ENCODE measurements at places on chromosomes 5 and 9.

- peak; percentile 87 for DNase-seq
Observed at GRCh38 chr5:158174918-158175851, 316.2 kb upstream of the CLINT1 start.

DNA sequence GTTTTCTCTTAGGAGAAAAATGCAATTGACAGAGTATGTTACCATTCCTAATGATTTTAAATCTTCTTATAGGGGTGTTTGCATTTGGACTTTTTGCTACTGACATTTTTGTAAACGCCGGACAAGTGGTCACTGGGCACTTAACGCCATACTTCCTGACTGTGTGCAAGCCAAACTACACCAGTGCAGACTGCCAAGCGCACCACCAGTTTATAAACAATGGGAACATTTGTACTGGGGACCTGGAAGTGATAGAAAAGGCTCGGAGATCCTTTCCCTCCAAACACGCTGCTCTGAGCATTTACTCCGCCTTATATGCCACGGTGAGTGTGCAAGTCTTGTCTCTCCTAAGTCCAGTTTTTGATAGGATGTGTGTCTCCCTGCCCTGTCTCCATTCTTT is 75.7 kb downstream of the BAAT start:
- no peak for DNase-seq

- DNase-seq: no peak
Observed at GRCh38 chr5:57002959-57003485, 51.1 kb upstream of the MIER3 start.

DNA sequence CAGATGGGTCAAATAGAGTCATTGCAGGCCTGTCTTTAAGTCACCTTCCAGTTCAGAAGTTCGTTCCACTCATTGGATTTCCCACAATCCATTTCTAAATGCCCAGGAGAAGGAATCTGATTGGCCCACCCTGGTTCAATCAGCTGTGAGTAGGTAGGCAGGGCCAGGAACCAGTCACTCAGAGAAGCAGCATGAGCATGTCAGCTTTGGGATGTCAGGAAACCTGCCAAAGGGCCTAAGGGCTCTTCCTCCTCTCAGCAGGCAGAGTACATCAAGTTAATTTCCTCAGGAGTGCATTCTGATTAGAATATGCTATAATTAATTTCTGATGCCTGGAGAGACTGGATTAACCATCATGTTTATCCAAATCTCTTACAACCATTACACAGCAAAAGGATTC is 412.9 kb upstream of the CCNH start:
- DNase-seq: no peak

GRCh38 chr5:128587275-128587674 is 49.2 kb upstream of the FBN2 start:
- no peak for DNase-seq

GRCh38 chr5:138157626-138158025 is 18.4 kb upstream of the NME5 start:
- no peak for DNase-seq

DNA sequence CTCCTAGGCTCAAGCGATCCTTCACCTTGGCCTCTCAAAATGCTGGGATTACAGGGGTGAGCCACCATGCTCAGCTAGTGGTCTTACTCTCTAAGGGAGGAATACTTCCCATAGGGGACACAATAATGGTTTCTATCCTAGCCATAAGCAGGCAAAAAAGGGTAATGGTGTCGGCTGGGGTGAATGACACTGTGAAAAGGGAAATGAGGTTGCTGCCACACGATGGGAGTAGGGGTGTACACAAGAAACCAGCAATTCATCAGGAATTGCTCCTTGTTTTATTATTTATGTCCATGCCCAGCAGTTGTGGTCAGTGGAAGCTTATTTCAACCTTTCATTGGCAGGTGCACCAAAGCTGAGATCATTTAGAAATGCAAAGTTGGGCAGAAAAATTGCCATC is 70.3 kb upstream of the ZFR start:
- no peak for DNase-seq

DNA sequence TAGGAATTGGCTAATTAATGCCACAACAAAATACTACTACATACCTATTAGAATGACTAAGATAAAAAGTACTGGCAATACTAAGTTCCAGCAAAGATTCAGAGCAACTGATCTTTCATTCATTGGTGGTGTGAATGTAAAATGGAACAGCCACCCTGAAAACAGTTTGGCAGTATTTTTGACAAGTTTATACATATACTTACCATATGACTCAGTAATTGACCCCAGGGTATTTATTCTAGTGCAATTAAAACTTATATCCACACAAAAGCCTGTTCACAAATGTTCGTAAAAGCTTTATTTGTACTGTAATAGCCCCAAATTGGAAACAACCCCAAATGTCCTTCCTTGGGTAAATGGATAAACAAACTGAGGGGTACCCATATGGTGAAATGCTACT is 270.8 kb upstream of the ACTBL2 start:
- no peak for DNase-seq

DNA sequence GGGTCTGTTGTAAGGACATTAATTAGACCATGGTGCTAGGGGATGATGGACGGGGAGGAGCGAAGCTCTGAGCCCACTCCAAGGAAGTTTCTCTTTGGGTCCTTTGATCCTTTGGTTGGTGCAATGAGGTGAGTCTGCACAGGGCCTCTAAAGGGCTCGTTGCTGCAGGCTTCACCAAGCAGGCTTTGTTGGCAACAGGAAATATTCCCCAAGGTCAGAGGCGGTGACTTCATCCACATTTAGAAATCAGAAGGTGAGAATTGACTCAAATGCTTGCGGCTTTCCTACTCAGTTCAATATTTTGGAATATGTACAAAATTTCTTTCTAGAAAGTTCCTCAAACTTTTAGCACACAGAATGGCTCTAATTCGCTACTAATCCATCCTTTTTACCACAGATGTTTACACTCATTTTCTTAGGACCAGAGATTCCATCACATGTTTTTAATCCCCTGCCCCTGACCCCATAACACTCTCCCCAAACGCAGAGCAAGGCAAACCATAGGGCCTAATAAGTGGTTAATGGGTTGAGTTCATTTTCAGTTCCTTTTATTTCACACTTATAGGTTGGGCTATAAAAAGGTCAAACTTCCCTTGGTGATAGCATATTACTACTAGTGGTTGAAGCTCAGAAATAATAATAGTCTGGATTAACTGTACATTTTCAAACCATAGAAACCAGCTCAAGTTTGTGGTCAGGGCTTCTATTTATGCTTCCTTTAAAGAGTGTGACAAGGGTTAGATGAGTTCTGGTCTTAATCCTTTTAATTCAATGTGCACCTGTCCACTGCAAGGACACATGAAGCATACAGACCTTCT is 37.3 kb upstream of the TMEM252 start:
- DNase-seq: peak; percentile 61

Data from adrenal gland (tissue), 19 donors.